ENCODE measurements at places on chromosomes 3 and 15.
A peak's percentile ranks its signal among the peaks of the same experiment; 100 is the strongest.

- no peak for DNase-seq
Measured at GRCh38 chr3:98561727-98562521, 30.1 kb downstream of the GPR15 start.

- no peak for DNase-seq
Measured at GRCh38 chr15:52464478-52464877, 64.2 kb downstream of the MYO5A start.

GRCh38 chr15:83436513-83437158 lies 10.5 kb upstream of the SH3GL3 start:
- DNase-seq, result no peak

- no peak for DNase-seq
Measured at GRCh38 chr15:77830051-77830468, 197.3 kb upstream of the LINGO1 start.

GRCh38 chr15:45449916-45450867 lies 71.8 kb upstream of the GATM start:
- no peak for DNase-seq

DNA sequence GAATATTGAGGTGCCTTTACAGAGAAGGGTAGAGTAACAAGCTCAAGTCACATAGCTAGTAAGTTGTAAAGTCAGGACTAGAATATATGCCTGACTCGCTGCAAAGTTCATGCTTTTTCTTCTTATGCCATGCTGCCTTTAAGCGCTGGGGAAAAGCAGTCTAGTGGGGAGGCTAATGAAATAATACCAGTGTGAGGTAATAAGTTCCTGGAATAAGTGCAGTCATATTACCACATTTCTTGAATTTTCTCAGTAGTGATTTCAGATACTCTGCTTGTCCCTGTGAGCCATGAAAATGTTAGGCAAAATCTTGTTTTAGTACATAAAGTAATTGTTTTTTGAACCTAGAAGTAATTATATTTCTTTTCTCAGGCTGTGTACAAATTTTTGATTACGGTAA lies 71.8 kb downstream of the SYN2 start:
- DNase-seq, result no peak

GRCh38 chr3:111210003-111210711 lies 138.5 kb downstream of the NECTIN3 start:
- no peak for DNase-seq

GRCh38 chr3:81279481-81280379 lies 481.7 kb downstream of the GBE1 start:
- DNase-seq, result no peak

DNA sequence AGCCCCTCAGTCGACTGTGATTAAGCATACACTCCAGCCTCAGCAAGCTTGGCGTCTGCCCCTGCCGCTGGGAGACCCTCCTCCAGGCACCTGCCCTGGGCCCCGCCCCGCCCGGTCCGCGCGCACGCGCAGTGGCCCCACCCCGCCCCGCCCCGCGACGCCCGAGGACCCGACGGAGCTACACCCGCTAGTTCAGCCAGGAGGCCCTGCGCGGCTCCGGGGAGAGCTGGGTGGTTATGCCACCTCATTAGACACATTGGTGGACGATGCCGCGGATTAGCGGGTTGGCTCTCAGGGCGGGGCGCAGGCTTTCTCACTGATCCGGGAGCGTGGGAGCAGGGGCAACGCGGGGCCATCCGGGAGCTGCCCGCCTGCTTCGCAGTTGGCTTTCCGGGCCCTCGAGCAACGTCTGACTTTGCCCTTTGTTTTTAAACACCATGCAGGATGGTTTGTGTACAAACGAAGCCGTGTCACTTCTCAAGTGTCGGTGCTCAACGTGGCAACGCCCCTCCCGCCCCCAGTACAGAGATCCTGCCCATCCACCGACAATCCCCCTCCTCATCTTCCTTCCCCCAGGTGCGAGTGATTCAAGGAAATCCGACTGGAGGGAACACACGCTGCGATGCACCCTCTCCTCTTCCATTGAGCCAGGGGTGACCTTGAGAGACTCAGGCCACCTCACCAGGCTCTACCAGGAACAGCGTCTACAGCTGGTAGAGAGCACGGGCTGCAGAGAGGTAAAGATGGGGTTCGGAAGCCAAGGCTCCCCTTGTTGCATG lies 109.3 kb downstream of the SHQ1 start:
- peak; percentile 46 for DNase-seq

DNA sequence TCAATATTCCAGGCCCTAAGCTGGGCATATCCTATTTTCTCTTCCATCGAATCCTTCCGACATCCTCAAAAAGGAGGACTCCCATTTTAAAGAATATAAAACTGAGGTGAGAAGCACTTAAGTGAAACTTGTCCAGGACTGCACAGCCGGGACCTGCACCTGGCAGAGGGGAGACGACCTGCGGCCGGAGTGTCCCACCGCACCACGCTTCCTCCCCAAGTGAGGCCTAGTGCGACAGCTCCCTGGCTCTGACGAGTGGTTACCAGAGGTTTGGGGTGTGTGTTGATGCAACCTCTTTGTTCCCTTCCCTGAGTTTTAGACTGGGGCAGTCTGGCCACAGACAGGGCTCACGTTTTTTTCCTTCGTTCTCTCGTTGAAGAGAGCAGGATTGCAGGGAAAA lies 24.9 kb upstream of the ATP2B2 start:
- no peak for DNase-seq

DNA sequence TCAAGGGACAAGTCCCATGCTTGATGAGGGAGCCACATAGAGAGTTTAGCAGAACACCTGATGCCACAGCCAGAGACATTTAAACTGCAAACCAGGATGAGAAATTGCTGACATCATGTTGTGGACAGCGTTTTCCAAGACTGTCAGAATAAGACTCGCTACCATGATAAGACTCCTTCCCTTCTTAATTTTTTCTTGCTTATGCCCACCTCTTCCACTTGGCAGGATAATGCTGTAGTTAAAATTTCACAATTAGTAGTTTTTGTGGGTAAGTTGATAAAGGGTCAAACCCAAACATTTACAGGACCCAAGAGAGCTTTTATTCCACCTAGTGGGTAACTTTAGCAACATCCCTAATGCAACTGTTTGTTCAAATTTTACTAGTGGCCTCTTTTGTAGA lies 3.0 kb upstream of the PIAS1 start:
- DNase-seq, result no peak

DNA sequence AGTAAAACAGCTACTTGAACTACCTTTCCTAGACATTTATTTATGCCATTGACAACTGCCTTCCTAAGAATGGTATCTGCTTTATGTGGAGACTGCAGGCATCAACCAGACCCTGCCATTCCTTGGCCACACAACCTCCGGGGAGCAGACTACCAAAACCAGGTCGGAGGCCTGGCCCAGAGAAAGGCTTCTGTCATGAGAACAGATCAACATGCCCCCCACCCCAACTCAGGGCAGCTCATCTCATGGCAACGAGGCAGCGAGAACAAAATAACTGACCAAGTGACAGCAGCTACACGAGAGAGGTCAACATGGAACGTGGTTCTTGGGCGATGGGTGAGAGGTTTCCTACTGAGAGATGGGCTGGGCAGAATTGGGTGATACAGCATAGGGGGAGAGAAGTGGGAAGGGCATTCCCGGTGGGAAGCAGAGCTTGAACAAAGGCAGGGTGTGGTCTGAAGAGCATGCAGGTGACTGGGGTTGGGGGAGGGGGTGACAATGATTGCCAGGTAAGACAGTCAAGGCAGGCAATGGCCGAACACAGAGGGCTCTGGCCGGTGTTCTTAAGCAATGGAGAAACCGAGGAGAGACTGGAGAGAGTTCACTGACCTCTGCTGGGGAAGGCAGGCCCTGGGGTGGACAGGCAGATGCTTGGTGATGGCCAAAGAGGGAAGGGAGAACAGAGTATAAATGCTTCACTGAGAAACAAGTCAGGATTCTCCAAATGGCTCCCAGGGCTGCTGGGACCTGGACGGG lies 33.9 kb downstream of the CCDC12 start:
- no peak for DNase-seq

DNA sequence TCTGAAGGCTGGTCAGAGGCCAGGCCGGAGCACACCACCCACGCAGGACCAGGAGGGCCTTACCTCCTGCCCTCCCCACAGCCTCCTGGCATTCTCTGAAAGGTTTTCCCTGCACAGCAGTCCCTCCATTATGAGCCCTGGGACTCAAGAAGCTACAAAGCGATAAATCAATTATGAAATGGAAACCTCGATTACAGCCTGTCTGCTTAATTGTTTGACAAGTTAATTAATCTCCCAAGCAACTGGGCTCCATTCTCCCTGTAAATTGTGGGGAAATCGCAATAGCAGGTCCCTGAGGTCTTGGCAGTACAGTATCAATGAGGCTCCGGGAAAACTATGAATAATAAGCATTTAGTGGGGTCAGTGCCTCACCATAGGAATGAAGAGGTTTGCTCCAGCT lies 683.5 kb downstream of the NTRK3 start:
- DNase-seq, result no peak

- no peak for DNase-seq
Measured at GRCh38 chr3:100041328-100041749, 73.0 kb downstream of the FILIP1L start.

DNA sequence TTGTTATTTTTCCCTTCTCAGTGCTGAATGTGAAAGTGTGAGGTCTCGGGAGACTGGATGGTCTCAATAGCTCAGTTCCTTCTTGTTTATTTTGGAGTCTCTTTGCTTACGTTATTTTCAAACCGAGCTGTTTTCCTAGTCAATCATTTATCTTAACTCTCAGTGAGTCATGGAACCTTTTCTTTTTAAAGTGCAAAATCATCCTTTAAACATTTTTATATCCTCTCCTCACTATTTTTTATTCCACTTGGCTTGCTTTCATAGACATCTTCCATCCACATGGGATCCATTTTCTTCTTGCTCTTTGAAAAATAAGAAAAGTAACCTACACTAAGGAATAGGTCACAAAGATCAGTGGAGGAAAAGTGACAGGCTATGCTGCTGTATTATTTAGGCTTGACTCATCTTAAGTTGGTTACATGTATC lies 497.8 kb downstream of the NAALADL2 start:
- DNase-seq, result no peak

GRCh38 chr3:52154135-52155094 lies at the start of gene POC1A:
Gene POC1A (minus strand): TSS chr3:52154423. CDS start chr3:52154372, 51 bp downstream.
- peak; percentile 90 for DNase-seq

DNA sequence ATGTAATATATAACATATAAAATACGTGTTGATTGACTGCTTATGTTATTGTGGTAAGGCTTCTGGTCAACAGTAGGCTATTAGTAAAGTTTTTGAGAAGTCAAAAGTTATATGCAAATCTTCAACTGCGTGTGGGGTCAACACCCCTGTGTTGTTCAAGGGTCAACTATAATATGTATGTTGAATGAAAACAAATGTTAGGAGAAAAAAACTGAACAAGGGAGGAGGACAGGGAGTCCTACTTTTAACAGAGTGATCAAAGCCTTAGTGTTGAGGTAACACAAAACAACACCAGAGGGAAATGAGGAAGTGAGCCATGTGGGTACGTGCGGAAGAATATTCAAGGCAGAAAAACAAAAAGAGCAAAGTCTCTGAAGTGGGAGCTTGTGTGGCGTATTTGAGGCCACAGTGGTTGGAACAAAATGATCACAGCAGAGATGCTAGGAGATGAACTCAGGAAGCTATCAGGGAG lies 62.5 kb downstream of the SFMBT1 start:
- DNase-seq, result peak; percentile 5
